ENCODE measurements at places on chromosomes 7 and 10. TPM values are rescaled to one million over a fixed set of nuclear protein-coding genes. Genes with fewer than 3 reads are reported as not detected.

- no peaks in the 10 kb centered on the region for H3K4me1 ChIP-seq
- no peak overlapping the region for H3K4me3 ChIP-seq
- no peaks in the 10 kb centered on the region for H3K27me3 ChIP-seq
- no peak for DNase-seq
- no peak overlapping the region for H3K27ac ChIP-seq
- H3K36me3 ChIP-seq: no peaks in the 10 kb centered on the region
These were observed 264.1 kb downstream of the BICC1 start for GRCh38 chr10:58776568-58777318.

GRCh38 chr10:76583711-76584161 is 1053.9 kb downstream of the KCNMA1 start:
- no peak overlapping the region for H3K4me3 ChIP-seq
- H3K36me3 ChIP-seq: no peaks in the 10 kb centered on the region
- H3K4me1 ChIP-seq: no peaks in the 10 kb centered on the region
- no peak for DNase-seq
- no peaks in the 10 kb centered on the region for H3K27me3 ChIP-seq

Gene GTPBP4
- total RNA-seq: 88.2 TPM

Gene CCDC136
- total RNA-seq: 4.4 TPM

Gene XRCC2
- 18.0 TPM for total RNA-seq

Data from activated CD8-positive, alpha-beta memory T cell treated with anti-CD3 and anti-CD28 coated beads, Interleukin-2, amount 10 ng/mL, durations not matched to agents 7 days and 5 days (primary cell).